Fibroblast of lung (primary cell): ENCODE measurements at places on chromosomes 4 and X. TPM values are rescaled to one million over a fixed set of nuclear protein-coding genes. Genes with fewer than 3 reads are reported as not detected.
A peak's percentile ranks its signal among the peaks of the same experiment; 100 is the strongest.

TMPRSS11F gene
- polyA plus RNA-seq, result not detected in 2 replicates

NMU gene
- 0.08 and 0.12 TPM in 2 replicates for polyA plus RNA-seq

DNA sequence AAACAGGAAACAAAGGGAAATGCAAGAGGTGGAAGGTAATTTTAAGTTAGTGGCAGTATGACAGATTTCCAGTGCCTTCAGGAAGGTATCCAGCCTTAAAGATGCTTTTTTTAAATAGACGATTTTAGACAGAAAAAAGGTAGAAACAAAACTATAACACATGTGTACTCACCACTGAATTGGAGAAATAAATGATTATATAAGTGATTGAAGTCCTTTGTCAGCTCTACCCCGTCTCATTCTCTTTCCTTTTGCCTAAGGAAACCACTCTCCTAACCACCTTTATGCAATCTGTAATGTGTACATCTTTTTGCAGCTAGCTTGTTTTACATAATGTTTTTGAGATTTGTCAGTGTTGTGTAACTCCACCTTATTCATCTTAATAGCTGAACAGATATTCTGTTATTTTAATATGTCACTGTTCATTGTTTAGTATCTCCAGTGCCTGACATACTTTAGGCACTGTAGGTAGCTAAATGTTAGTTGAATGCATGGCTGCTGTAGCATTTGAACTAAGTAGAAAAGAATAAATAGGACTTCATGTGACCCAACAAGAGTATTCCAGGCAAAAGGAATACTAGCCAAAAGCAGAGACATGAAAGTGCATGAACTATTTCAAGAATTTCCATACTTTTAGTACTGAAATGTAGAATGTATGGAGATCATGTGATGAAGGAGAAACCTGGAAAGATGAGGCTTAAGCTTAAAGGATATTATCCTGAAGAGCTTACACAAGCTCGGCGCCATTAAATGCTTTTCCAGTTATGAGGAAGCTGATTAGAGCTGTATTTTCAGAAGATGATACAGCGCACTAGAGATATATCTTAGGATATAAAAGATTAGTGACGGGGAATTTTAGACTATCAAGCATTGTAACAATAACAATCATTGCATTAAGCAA lies 865 bp downstream of the FAM200B start:
- no peak for DNase-seq

DNA sequence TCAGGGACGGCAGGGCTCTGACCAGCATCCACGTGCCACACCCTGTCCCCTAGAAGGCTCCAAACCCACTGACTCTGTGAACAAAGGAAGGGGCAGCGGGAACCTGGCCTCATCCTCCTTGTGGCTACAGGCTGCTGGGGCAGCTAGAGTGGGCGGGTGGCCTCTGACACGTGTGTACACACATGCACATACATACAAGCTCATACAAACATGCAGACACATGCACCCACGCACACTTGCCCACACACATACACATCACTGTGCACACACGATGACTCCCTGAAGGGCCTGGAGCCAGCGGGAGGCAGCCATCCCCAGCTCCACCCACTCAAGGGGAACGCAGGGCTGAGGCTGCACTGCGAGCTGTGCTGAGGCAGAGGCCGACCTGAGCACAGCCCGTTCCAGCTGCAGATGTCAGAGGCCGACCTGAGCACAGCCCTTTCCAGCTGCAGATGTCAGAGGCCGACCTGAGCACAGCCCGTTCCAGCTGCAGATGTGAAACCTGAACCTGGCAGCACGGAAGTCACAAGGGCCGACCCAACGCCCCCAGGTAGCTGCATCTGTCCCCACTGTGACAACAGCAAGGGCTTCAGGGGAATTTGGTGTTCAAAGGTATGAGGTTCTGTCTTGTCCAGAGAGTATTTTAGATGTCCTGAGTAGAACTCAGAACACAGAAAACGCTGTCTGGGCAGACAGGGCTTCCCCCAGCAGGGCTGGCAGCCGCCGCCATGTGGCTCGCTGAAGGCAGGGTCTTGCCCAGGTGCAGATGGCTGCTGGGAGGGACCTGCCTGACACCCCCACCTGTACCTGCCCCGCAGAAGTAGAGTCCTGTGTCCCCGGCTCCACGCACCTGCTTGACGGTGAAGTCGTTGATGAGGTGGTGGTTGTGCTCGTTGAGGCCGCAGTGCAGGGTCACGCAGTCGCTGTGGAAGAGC lies 33.5 kb downstream of the CTBP1 start:
- DNase-seq, result peak; percentile 71

DNA sequence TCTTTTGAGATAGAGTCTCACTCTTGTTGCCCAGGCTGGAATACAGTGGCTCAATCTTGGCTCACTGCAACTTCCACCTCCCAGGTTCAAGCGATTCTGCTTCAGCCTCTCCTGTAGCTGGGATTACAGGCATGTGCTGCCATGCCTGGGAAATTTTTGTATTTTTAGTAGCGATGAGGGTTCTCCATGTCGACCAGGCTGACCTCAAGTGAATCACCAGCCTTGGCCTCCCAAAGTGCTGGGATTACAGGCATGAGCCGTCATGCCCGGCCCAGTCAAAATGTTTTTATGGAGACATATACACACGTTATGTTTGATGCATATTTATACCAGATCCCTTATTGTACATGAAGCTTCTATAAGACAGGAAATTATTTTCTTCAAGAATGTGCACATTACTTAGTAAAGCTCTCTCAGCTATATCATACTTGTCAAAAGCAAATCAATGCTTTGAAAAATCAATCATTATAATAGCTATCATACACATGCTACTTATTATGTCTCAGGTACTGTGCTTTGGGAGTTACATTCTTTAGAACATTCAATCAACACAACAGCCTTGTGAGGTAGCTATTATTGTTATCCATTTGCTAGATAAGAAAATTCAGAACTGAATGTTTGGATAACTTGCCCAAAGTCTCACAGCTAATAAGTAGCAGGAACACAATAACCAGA lies 269.2 kb downstream of the FSTL5 start:
- no peak for DNase-seq

GRCh38 chrX:11629593-11630211 lies 36.0 kb downstream of the ARHGAP6 start:
- peak; percentile 90 for DNase-seq

- DNase-seq, result peak; percentile 62
Observed at GRCh38 chrX:71541210-71542022, 8.5 kb downstream of the OGT start.

DNA sequence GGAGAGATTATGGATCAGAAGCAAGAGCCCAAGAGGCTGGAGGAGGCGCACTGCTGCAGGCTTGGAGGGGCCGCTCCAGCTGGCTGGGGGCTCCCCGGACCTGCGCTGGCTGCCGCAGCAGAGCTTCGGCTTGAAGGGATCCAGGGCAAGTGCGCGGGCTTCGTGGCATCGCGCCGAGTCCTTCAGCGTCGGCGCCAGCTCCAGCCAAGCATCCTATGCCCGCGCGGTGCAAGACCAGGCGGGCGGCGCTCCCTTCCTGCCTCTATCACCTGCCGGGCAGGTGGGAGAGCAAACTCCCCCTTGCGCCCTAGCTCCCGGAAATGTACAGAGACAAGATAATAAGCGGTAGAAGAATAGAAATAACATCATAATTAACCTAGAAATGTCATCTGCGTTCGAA lies 10.5 kb upstream of the UCP1 start:
- no peak for DNase-seq

DNA sequence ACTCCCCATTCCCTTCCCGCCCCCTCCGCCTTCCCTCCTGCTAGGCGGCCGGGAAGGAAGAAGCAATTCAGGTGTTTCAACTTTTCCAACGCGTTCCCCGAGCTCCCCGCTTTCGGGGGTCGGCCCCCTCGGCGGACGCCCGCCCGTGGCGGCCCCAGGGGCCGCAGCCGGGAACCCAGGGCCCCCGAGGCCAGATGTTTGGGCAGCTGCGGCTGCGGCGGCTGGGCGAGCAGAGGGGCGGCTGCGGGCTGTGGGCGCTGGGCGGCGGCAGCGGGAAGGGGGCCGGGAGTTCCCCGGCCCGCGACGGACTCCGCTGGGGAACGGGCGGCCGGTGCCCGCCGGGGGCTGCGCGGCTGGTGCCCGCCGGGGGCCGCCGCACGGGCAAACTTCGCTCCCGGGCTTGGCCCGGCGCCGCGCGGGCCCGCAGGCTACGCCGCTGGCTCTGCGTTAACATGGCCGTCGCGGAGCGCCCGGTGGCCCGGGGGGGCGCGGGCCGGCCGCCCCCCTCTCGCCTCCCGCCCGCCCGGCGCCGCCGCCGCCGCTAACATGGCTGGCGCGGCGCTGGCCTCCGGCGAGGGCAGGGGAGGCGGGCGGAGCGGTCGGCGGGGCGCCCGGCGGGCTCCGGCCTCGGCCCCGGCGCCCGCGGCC lies 510 bp downstream of the HMGB3 start:
- DNase-seq, result no peak

GRCh38 chr4:2101346-2102044 lies 42.4 kb downstream of the NAT8L start:
- DNase-seq, result peak; percentile 23
